Lower lobe of right lung (tissue), 2 donors: ENCODE measurements at places on chromosomes 5 and 9.

GRCh38 chr5:2983583-2984300 is 232.3 kb upstream of the IRX2 start:
- no peaks in the 10 kb centered on the region for H3K4me1 ChIP-seq
- H3K4me3 ChIP-seq = no peak overlapping the region
- H3K27me3 ChIP-seq = no peaks in the 10 kb centered on the region

GRCh38 chr5:91332267-91333045 is 50.7 kb downstream of the ARRDC3 start:
- no peak overlapping the region for H3K4me3 ChIP-seq
- H3K4me1 ChIP-seq = no peaks in the 10 kb centered on the region
- no peak for DNase-seq
- H3K27ac ChIP-seq = no peak overlapping the region
- H3K27me3 ChIP-seq = no peaks in the 10 kb centered on the region
- no peaks in the 10 kb centered on the region for H3K36me3 ChIP-seq

DNA sequence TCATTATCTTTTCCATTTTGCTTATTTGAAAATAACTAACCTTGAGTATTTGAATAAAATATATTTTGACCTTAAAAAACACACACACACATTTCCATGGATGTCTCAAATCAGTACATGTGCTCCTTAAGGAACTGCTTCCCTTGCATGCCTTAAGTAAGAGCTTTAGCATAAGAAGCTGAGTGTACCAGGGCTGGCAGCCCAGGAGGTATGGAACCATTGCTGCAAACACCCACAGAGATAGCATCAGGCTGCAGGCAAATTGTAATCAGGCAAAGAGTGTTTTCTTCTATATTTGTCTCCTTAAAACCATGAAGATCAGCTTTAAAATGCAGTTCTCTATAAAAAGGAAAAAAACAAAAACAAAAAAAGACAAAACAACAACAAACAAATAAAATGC is 160.6 kb downstream of the PLK2 start:
- no peak overlapping the region for H3K27ac ChIP-seq
- no peaks in the 10 kb centered on the region for H3K36me3 ChIP-seq
- H3K27me3 ChIP-seq = no peaks in the 10 kb centered on the region
- H3K4me1 ChIP-seq = no peaks in the 10 kb centered on the region
- DNase-seq = no peak
- no peak overlapping the region for H3K4me3 ChIP-seq

GRCh38 chr9:20740929-20741582 is 57.0 kb downstream of the FOCAD start:
- H3K4me1 ChIP-seq = no peaks in the 10 kb centered on the region
- no peak overlapping the region for H3K27ac ChIP-seq
- no peak for DNase-seq
- no peaks in the 10 kb centered on the region for H3K27me3 ChIP-seq
- peaks cover 5% of the 10 kb centered on the region for H3K36me3 ChIP-seq

DNA sequence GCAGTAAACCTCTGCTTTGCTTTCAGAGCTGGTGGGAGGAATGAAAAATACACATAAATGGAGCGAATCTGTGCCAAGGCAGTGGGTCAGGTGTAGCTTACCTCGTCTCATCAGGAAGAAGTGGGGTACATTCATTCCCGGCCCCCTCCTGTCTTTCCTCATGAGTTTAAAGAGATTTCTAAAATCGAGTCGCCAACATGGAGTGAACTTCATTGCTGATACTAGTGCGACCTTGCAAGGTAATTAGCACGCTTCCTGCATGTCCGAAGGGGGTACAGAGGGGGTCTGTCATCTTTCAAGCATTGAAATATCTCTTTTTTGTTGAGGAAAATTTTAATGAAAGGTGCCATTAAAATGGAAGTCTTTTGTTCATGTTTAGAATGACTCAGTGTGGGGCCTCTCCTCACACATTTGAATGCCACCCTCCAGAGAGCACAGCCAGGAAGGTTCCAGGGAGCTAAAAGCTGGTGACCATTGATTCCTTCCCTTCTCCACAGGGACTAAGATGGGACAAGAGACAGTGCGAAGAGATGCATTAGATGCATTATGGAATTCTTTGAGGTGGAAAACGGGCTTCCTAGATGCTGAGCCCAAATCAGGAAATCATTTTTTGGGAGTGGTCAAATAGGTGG is 114.2 kb downstream of the IRX1 start:
- H3K4me3 ChIP-seq = no peak overlapping the region
- H3K27ac ChIP-seq = no peak overlapping the region
- peaks cover 6% of the 10 kb centered on the region for H3K27me3 ChIP-seq
- H3K4me1 ChIP-seq = no peaks in the 10 kb centered on the region
- H3K36me3 ChIP-seq = no peaks in the 10 kb centered on the region

GRCh38 chr9:103898550-103898949 is 195.6 kb upstream of the SMC2 start:
- no peaks in the 10 kb centered on the region for H3K36me3 ChIP-seq
- no peak for DNase-seq
- H3K4me3 ChIP-seq = no peak overlapping the region

DNA sequence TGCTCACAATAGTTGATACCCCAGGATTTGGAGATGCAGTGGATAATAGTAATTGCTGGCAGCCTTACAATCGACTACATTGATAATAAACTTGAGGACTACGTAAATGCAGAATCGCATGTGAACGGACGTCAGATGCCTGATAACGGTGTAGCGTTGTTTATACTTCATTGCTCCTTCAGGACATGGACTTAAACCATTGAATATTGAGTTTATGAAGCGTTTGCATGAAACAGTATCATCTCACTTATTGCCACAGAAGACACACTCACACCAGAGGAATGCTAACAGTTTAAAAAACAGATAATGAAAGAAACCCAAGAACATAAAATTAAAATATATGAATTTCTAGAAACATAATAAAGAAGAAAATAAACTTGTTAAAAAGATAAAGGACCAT is 101.6 kb downstream of the GABBR2 start:
- no peaks in the 10 kb centered on the region for H3K27me3 ChIP-seq
- no peak for DNase-seq
- no peak overlapping the region for H3K27ac ChIP-seq
- no peaks in the 10 kb centered on the region for H3K36me3 ChIP-seq
